Stimulated activated CD8-positive, alpha-beta memory T cell treated with anti-CD3 and anti-CD28 coated beads, Interleukin-7, amount 100 ng/mL, for 48 hours (primary cell): ENCODE measurements at places on chromosomes 7 and 10.

DNA sequence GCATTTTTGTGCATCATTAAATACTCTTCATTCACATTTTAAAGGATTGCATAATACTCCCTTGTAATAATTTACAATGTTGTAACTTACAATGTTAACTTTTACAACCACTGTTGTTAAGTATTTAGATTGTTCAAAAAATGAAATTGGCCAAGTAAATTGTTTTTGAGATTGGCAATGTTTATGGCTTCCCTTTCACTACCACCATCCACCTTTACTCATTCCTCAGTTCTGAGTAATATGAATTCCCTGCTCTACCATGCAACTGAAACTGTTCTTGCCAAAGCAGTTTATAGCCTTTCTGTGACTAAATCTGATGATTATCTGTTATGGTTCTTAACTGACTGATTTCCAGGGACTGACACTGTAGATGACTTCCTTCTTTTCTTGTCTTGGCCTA lies 80.5 kb upstream of the TMEM106B start:
- no peak for DNase-seq

- no peak for DNase-seq
Measured at GRCh38 chr7:17991866-17992648, 35.6 kb downstream of the PRPS1L1 start.

- no peak for DNase-seq
Measured at GRCh38 chr7:3404501-3404900, 103.4 kb downstream of the SDK1 start.

GRCh38 chr10:61140765-61141392 lies 196.9 kb upstream of the RHOBTB1 start:
- DNase-seq = no peak

DNA sequence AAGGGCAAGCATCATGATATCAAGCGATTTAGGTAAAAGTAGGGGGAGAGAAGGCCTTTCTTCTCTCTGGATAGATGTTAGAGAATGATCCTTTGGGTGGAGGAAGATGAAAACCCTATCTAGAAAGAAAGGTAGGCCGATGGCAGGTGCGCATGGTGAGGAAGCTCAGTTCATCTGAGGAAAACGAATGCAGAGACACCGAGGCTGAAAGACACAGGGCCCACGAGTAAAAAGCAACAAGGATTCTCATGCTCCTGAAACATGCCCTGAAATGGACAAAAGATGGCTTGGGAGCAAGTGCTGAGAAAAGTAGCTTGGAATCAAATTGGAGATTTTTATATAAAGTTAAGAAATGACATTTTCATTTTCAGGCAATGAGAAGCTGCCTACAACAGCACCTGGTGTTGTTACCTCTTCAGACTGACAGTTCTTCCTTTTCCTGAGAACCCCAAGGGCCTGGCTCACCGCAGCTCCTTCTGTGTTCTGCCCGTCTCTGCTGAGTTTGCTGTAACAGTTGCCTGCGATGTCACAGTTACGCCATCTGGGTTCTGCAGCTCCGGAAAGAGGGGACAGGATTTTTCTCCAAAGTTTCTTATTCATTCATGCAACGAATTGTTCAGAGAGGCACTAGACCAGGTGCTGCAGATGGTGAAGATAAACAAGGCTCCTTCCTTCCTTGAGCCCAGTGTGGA lies 402.0 kb upstream of the KLF6 start:
- no peak for DNase-seq

GRCh38 chr10:121708728-121709674 lies 110.8 kb upstream of the FGFR2 start:
- DNase-seq = no peak

- DNase-seq = no peak
Measured at GRCh38 chr7:111168182-111168581, 77.3 kb downstream of the LRRN3 start.

DNA sequence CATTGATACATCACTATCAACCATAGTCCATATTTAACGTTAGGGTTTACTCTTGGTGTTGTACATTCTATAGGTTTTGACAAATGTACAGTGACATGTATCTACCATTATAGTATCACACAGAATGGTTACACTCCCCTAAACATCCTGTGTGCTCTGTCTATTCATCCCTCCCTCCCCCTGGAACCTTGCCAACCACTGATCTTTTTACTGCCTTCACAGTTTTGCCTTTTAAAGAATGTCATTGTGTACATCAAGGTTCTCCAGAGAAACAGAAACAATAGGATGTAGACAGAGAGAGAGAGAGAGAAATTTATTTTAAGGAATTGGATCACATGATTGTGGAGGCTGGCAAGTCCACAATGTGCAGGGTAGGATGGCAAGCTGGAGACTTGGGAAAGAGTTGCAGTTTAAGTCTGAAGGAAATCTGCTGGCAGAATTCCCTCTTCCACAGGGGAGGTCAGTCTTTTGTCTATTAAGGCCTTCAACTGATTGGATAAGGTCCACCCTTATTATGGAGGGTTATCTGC lies 45.1 kb upstream of the CCNJ start:
- no peak for DNase-seq

DNA sequence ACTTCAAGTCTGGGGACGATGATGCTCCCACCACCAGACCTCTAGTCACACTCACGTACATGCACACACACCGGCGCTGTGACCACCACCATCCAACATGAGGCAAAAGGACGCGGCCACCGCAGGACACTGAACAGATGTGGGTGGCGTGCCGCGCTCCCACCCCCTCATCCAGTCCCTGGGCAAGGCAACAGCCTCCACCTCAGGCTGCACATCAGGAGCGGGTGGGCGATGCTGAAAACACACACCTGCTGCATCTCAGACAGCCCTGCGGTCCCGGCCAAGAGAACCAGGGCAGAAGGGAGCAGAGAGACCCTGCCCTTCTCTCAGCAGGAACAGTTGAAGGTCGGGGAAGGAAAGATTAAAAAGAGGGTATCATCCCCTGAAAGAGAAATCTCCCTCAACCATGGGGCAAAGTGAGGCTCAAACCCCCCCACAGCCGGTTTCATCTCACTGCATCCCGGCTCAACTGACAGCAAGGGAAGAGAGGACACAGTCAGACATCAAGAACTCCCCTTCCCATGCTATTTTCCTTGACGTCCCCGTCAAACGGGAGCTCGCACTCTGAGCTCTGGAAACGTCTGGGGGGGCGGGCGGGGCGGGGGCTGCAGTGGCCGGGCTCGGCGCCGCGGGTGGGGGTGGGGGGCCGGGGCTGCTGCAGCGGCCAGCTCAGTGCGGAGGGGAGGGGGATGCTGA lies 1.1 kb downstream of the CAMK2G start:
- DNase-seq = no peak

GRCh38 chr7:4951903-4952636 lies 6.9 kb downstream of the MMD2 start:
- no peak for DNase-seq

DNA sequence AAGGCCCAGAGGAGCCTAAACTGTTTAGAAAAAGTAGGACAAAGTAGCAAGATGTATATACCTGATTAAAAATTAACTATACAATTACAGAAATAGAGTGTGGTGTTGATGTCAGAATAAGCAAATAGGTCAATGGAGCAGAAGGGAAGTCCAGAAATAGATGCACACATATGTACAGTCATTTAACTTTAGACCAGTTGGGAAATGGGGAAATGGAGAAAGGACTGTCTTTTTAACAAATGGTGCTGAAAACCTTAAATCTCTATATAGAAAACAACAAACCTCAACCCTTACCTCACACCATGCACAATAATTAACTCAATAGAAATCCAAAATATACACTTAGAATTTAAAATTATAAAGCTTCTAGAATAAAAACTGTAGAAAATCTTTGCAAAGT lies 72.2 kb downstream of the CH25H start:
- no peak for DNase-seq

DNA sequence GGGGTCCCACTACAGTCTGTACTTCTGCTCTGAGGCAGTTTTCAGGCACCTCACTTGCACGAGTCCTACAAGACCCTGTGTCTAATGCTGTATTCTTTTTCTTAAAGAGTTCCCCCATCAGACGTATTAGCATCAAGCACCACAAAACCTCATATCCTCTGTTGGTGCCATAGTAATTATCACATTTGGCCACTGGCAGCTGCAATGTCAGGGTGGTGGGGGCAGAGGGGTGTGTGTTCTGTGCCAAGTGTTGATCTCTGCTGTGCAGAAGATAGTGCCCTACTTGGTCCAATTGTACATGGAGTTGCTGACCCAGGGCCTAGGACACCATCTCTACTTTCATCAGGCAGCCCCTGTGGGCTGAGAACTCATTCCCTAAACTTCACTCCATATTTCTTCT lies 20.0 kb upstream of the JAZF1 start:
- DNase-seq = no peak

DNA sequence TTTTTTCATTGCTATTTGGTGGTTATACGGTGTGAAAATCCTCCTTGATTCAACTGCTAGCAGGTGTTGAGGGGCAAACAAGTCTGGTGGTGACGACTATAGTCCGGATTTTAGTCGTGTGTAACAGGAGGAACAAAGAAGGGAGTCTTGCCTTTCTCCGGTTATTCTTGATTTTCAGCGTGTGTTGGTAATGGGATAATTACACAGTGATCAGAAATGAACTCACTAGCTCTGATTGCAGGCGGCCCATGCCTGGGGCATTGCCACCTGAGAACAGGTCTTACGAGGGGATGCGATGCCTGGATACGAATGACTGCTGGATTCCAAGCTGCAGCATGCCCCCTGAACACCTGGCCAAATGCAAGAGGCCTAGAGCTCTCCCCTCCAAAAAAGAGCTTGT lies 72.8 kb downstream of the CAMK1D start:
- DNase-seq = no peak

- DNase-seq = no peak
Measured at GRCh38 chr7:115689941-115690340, 340.6 kb downstream of the TFEC start.

- no peak for DNase-seq
Measured at GRCh38 chr7:91424371-91424770, 160.1 kb downstream of the FZD1 start.

DNA sequence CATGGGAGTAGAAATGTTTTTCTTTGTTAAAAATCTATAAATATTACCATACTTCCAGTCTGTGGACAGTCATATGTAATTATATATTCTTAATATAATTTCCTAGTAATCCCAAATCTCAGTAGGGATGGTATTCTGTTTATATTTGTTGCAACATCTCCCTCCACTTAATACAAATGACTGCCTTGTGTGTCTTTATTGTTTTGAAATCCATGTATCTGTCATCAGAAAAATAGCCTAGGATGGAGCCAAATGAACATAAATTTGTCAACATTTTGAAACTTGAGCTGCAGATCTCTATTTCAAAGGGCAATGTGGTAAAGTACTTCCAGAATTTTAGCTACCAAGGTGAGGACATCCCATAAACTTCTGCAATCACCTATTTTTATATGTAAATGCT lies 290.7 kb downstream of the TSPAN12 start:
- DNase-seq = no peak

- no peak for DNase-seq
Measured at GRCh38 chr10:36597756-36598320, 527.6 kb upstream of the ANKRD30A start.

DNA sequence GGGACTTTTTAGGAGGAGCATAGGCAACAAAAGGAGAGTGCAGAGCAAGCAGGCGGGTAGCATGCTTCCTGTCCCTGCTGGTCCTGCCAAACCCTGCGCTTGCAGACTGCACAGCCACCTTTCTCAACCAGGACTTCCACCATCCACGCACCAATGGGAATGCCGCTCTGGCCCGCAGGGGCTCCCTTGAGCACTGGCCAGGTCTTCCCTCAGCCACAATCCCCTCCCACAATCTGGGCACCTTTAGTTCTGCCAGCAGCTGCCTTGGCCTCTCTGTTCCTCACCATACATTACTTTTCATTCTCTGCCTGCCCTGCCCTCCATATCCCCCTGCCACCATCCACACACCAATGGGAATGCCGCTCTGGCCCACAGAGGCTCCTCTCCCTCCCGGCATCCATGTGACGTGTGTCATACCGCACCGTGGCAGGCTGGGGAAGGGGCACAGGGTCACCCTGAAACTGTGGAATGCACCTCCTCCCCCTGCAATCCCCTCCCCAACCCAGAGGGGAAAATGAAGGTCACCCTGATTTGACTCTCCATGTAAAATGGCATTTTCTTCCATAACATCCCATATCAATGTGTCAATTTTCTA lies 97.3 kb upstream of the MACROH2A2 start:
- DNase-seq = no peak

GRCh38 chr10:133163889-133164815 lies 4.1 kb downstream of the KNDC1 start:
- DNase-seq = no peak

DNA sequence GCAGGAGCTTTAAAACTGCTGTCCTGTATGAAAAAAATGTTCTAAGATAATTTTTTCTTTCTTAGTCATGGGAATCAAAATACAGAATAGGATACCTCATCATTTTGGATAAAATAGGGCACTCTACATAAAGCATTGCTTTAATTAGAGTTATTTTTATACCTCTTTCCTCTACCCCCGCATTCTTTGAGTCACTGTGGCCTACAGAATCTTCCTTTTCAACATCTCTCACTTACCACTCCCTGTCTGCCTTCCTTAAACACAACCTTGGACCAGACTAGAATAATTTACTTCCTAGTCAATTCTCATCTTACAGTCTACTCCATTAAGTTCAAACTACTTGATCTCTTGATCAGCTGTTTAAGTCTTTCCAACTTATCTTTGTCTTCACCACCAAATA lies 462.3 kb downstream of the PHTF2 start:
- DNase-seq = no peak

GRCh38 chr10:68223535-68224165 lies 8.3 kb downstream of the ATOH7 start:
- DNase-seq = no peak

DNA sequence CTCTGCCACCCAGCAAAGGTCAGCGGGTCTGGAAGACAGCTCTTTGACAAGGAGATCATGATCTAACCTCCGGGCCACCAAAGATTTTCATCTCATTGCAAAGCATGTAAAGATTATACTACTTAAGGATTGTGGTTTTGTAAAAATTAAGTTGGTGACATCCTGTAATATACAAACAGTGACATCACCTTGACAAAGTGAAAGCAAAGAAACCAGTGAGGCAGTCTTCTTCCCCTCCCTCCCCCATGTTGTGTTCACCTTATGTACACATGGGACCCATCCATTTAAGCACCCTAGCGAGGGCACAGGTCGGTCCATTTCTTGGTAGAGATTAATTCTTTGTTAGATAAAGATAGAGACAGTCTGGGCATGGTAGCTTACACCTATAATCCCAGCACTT lies 3.9 kb downstream of the MDH2 start:
- no peak for DNase-seq

- peak; percentile 62 for DNase-seq
Measured at GRCh38 chr10:88879534-88880281, at the start of gene STAMBPL1. Gene STAMBPL1, plus strand, starts transcription at chr10:88880245. Its CDS starts 21,464 bp downstream, at chr10:88901709.

GRCh38 chr7:51126324-51126723 lies 190.3 kb downstream of the COBL start:
- no peak for DNase-seq

- DNase-seq = no peak
Measured at GRCh38 chr10:7185367-7185690, 225.5 kb downstream of the SFMBT2 start.

- no peak for DNase-seq
Measured at GRCh38 chr7:22561321-22561811, 61.4 kb upstream of the STEAP1B start.

- no peak for DNase-seq
Measured at GRCh38 chr10:1198453-1199344, 142.5 kb downstream of the WDR37 start.
